ENCODE measurements at places on chromosomes 16 and 17.

DNA sequence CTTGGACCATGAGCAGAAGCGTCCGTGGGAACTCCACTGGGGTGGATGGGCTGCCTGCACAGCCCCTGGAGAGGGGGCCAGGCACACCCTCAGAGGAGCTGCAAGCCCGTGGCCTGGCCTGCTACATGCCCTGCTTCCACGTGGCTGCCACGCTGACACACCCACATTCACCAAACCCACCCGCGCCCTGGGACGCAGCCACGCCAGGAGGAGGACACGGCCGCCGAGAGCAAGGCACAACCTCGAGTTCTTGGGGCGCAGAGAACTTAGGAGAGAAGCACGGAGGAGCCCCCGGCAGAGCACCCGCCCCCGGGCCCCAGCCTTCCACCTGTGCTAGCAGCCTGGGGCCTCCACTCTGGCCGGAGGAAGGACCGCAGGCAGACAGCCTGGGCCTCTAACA, 18.8 kb downstream of the CASKIN1 start:
- DNase-seq: no peak

DNA sequence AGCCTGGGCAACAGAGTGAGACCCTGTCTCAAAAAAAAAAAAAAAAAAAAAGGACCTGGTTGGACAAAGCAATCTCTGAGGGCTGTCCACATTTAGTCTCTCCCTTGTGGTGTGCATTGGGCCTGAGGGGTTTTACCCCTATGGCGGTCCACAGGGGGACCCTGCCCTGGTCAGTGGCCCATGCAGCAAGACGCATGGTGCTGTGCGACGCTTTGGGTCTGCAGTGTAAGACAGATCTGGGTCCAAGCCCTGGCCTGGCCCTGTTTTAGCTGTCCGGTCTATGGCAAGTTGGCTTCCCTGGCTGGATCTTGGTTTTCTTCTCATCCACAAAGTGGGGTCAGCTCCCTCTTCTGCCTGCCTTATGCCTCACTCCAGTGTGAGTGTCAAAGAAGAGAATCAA, 123.2 kb upstream of the NLRP1 start:
- DNase-seq: no peak

DNA sequence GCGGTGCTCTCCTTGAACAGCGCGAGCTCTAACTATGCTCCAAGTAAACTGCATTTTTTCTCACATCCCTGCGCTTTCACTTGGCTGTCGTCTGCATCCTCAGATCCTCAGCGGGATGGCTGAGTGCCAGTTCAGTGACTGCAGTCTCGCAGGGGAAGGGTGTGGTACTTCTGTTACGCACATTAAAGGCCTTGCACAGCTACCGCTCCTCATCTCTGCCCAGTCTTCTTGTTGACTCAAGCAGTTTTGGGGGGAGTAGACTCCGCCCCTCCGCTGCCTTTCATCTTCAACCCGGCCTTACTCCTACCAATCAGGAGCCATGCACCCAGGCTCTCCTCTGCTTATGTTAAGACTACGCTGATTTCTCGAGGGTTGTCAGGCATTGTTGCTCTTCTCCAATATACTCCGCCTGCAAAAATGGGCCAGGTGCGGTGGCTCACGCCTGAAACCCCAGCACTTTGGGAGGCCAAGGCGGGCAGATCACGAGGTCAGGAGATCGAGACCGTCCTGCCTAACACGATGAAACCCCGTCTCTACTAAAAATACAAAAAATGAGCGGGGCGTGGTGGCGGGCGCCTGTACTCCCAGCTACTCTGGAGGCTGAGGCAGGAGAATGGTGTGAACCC, 10.0 kb downstream of the ATP5PD start:
- DNase-seq: peak; percentile 84

DNA sequence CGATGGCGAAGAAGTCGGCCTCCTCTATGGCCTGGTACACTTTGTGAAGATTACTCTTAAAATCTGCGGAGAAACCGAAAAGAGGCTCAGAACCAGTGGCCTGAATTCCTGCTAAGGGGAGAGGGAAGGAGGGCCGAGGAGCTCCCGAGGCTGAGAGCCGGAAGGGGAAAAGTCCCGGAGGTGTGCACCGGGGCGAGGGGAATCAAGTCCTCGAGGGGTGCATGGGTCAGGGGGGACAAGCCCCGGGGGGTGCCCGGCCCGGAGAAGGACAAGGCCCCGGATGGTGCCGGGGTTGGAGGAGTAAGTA, 495 bp downstream of the PARN start:
- no peak for DNase-seq

GRCh38 chr16:12084436-12084835, 107.9 kb downstream of the SNX29 start:
- no peak for DNase-seq

DNA sequence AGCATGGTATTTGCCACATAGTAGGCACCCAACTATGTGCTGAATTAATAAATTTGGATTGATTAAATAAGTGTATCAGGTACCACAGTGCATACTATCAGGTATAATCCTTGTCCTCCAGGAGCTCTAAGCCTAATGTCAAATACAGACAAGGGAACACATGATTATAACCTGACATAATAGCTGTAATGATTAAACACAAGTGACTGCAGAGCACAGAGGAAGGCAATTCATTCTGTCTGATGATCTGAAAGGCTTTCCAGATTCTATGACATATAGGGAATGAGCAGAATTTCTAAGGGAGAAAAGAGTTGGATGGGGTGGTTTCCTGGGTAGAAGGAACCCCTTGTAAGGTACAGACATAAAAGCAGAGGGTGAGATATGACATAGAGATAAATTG, 273.5 kb downstream of the KIF2B start:
- no peak for DNase-seq

DNA sequence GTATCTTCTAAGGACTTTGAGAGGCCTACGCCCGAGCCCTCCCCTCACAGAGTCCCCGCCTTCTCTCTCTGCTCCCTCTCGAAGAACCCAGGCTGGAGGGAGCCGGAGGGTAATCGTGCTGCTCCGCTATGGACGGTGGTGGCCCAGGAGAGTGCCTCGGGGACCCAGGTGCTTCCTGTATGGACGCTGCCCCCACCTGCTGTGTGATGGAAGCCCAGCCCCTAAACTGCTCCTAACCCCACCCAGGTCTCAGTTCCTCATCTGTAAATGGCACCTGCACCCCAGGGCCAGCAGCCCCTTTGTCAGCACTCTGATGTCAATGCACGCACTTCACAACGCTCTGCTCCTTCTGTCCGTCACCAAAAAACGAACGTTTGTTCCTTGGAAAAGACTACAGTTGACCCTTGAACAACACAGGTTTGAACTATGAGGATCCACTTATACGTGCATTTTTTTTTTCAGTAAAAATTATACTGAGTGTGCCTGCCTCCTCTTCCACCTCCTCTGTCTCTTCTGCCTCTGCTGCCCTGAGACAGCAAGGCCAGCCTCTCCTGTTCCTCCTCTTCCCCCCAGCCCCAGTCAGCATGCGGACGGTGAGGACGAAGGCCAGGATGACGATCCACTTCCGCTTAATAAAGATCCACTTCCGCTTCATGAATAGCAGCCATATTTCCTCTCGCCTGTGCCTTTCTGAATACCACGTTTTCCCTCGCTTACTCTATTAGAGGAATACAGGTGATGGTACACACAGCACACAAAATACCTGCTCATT, 118.3 kb downstream of the BANP start:
- DNase-seq: no peak

DNA sequence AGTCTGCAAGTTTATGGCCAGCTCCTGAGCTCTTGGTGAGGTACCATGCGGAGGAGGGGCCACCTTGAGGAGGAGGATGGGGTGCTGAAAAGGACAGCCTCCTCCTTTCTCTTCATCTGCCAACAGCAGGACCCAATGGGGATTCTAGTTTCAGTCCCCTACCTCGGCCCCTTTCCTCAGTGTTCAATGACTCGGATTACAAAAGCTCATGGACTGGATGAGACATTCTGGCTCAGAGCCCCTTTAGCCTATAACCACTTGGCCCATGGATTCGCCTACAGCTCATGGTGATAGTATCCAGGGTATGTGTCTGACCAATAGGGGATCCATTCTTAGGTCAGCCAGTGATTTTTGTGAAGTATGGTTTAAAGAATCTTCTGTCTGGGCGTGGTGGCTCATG, 8.5 kb upstream of the PIK3R6 start:
- DNase-seq: no peak

DNA sequence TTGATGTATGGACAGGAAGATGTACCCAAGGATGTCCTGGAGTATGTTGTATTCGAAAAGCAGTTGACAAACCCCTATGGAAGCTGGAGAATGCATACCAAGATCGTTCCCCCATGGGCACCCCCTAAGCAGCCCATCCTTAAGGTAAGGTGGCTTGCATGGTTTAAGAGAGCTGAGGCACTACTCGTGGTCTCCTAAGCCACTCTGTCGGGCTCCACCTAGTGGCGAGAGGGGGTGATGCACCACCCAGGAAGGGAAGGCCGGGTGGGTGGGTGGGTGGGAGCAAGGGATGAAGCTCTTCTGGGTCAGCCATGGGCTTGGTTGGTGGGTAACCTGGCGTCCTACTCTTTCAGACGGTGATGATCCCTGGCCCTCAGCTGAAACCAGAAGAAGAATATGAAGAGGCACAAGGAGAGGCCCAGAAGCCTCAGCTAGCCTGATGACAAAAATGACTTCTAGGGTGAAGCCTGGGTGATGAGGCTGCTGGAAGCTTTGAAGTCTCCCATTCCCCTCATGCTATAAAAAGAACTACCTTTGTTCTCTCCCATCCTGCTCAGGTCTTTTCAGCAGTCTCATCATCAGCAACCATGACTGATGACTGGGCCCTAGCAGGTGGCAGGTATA, 21.5 kb downstream of the GPR179 start:
- peak; percentile 88 for DNase-seq

DNA sequence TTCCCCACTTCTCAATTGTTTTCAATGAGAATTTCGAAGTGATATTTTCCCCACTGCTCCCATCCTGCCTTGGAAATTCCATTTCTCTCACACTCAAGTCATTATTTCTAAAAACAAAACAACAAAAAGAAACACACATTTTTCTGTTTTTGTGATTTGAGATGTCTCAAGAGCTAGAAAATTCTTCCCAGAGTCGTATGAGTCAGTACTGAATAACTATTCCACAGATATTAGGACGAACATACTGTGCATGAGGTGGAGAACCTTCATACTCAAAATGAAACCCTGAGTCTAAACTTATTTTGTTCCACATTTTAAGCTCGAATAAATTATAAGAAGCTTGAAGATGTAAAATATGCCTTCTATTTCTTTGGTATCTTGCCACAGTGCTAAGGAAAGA, 204.6 kb downstream of the SLC39A11 start:
- no peak for DNase-seq

GRCh38 chr17:72122765-72123529, 2.1 kb downstream of the SOX9 start:
- no peak for DNase-seq

GRCh38 chr17:64066716-64067115, 46.3 kb upstream of the ICAM2 start:
- DNase-seq: no peak

DNA sequence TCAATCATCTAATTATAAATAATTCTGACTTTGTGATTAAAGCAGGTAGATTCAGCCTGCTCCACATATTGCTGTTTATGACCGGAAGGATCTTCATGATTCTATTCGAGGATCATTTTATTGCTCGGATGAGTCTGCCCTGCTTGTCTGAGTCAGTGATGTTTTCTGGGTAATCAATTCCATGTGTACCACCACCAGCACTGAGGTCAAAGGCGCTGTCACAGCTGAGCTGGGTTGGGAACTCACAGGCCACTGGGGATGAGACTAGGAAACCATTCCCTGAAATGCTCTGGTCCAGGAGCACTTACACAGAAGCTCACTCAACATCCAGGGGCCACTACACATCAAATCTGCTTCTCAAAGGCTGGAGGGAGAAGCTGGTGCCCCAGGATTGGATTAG, 30.4 kb upstream of the ERN1 start:
- DNase-seq: no peak

DNA sequence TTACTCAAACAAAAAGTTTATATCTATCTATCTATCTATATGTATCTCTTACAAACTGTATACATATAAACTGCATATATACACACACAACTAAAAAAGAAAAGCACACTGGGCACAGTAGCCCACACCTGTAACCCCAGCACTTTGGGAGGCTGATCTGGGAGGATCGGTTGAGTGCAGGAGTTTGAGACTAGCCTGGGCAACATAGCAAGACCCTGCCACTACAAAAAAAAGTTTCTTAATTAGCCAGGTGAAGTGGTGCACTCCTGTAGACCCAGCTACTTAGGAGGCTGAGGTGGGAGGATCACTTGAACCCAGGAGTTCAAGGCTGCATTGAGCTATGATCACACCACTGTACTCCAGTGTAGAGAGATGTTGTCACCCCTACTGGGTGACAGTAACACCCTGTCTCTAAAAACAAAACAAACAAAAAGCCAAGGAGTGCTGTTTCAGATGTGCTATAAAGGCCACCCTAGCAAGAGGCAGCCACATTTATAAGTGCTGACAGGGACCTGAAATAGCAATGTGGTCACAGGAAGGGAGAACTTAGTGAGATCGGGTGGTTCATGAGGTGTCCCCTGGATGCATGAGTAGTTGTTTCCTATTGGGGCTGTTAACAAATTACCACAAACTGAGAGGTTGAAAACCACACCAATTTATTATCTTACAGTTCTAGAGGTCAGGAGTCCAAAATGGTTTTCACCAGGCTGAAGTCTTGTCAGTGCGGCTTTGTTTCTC, 4.8 kb downstream of the CD2BP2 start:
- no peak for DNase-seq

GRCh38 chr17:35795007-35795870, at the start of gene MMP28:
Gene MMP28 (minus strand): TSS chr17:35795641. CDS start chr17:35795377, 264 bp downstream.
- peak; percentile 82 for DNase-seq

DNA sequence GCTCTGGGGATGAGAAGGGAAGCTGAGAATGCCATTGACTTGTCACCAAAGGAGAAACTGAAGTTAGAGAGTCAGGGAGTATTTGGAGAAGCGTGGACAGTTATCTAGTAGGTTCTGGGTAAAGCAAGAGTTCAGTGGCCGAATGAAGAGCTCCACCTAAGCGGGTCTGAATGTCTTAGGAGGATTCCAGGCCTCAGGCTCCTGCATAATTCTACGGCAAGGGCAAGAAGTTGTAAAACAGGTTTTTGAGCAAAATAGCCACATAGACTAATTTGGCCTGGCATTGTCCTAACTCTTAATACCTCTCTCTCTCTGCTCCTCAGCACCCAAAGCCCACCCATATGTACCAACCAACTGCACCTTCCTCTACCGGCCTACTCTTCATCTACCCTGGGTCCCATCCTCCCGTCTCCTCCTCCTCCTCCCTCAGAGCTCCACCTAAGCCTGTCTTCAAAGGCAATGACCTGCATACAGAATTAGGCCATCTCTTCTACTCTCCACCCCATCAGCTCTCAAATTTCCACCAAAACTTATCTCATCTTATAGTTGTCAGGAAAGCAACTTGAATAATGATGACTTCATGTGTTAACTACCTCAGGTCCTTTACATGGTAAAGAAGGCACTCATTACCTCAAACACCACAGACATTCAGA, 42.0 kb upstream of the KCNJ2 start:
- no peak for DNase-seq

DNA sequence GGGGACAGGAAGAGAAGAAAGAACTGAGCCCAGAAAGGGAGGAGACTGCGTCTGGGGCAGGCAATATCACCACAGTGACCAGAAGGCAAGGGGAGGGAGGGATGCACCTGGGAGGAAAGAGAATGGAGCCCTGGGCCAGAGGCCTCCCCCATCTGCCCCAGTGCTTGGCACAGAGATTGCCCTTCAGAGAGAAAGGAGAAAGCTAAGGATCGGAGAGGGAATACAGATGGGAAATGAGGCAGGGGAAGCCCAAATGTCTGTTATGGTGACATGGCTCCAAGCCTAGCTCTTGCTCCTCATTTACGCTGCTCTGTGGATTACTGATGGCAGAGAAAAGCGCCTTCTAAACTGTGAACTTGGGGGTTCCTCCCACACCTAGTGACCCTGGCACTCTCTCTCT, 47.2 kb downstream of the PIPOX start:
- no peak for DNase-seq
